Type B pancreatic cell (in vitro differentiated cells): ENCODE measurements at places on chromosomes 7 and 10. TPM values are rescaled to one million over a fixed set of nuclear protein-coding genes. Genes with fewer than 3 reads are reported as not detected.

DNA sequence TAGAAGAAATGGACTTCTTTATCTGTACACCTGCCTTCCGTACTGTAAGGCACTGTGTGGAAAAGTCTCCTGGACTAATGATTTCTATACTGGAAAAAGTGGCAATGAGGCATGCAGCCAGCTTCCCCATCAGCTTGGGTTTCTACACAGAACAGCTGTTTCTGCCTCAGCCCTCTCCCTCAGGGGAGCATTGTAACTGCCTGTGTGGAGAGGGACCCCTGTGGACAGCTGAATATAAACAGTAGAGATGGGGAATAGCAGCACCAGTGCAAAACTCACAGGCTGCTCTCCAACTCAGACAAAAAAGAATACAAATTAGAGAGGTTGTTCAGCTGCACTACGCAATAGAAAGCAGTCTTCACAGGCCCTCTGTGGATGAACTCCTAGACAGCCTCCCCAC, 451.3 kb upstream of the MBL2 start:
- no peak for DNase-seq

DNA sequence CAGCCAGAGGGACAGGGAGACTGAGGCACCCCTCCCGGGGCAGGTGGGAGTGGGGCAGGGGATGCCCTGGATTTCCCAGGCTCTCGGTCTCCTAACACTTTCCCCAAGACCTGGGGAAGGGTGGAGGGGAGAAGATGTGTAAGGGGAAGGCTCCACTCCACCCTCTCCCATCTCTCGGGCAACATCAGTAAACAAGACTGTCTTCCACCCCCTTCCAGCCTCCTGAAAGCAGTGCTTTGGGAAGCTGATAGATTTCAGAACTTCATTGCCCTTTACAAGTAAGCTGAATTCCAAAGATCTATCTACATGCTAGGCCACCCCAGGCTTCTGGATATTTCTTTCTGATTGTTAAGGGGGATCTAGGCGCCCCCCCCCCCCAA, 3.7 kb downstream of the FLNC start:
- DNase-seq, result no peak

- DNase-seq, result no peak
Measured at GRCh38 chr7:7793921-7794320, 75.5 kb upstream of the RPA3 start.

- no peak for DNase-seq
Measured at GRCh38 chr7:6035165-6035564, 4.0 kb downstream of the ANKRD61 start.

SAP25 gene
- total RNA-seq, result 3.1 and 5.6 TPM in 2 replicates

DYNC1I1 gene
- 2.5 and 4.0 TPM in 2 replicates for total RNA-seq

ALOX5 gene
- total RNA-seq, result 7.9 and 17.3 TPM in 2 replicates
